ENCODE measurements at places on chromosomes 11 and 22. TPM values are rescaled to one million over a fixed set of nuclear protein-coding genes. Genes with fewer than 3 reads are reported as not detected.

Gene DDT
- total RNA-seq: 81.8 TPM

Gene MOGAT2
- total RNA-seq: not detected

Gene BLID
- total RNA-seq: 15.5 TPM

Gene TBX1
- 1.9 TPM for total RNA-seq

Gene KDM2A
- 68.8 TPM for total RNA-seq

Gene AAMDC
- total RNA-seq: 42.4 TPM

Gene MISFA
- 0.65 TPM for total RNA-seq

Gene BBOX1
- not detected for total RNA-seq

Gene SCN2B
- total RNA-seq: not detected

Gene TESMIN
- 2.1 TPM for total RNA-seq

Gene KDM4D
- total RNA-seq: 1.1 TPM

Gene PAAF1
- 8.9 TPM for total RNA-seq

Gene PDGFD
- 12.2 TPM for total RNA-seq

Gene FIBIN
- total RNA-seq: not detected

Gene MUC2
- not detected for total RNA-seq

Gene PNPLA3
- total RNA-seq: 6.4 TPM

Gene PAX6
- total RNA-seq: 0.40 TPM

Gene OR2D2
- total RNA-seq: 0.66 TPM

Gene FJX1
- 28.1 TPM for total RNA-seq

Gene BTBD18
- total RNA-seq: not detected

Gene MMP1
- 2,491 TPM for total RNA-seq

Gene MALAT1
- 10,964 TPM for total RNA-seq

Gene RIC8A
- total RNA-seq: 86.4 TPM

Gene RIMBP3B
- total RNA-seq: not detected

Gene HBB
- not detected for total RNA-seq

Gene RANBP1
- 358 TPM for total RNA-seq

Gene PGR
- total RNA-seq: under 0.01 TPM

Gene P2RY6
- total RNA-seq: 0.14 TPM

Gene SLC17A6
- total RNA-seq: not detected

Gene PLAAT4
- 1.7 TPM for total RNA-seq

Gene MCM5
- total RNA-seq: 89.7 TPM

Gene TRPC6
- not detected for total RNA-seq

Gene FGF4
- not detected for total RNA-seq

Gene TMPRSS6
- total RNA-seq: not detected

Gene SCGB2A2
- not detected for total RNA-seq

Gene GLYATL1
- not detected for total RNA-seq

Gene C2CD2L
- 5.5 TPM for total RNA-seq

Gene AIFM3
- total RNA-seq: not detected

Gene SHANK2
- total RNA-seq: not detected

Gene SELENOH
- total RNA-seq: 86.7 TPM

Gene NXPE2
- total RNA-seq: not detected

Gene FOLR3
- total RNA-seq: not detected

Gene HPX
- 0.53 TPM for total RNA-seq

Gene HPS4
- 37.0 TPM for total RNA-seq

Gene POTEH
- not detected for total RNA-seq

Gene E2F8
- total RNA-seq: 12.8 TPM

Gene WNT11
- total RNA-seq: not detected

Gene CSNK2A3
- 4.1 TPM for total RNA-seq

Gene EFCAB6
- total RNA-seq: 0.27 TPM

Gene TRIM34
- 8.0 TPM for total RNA-seq

Gene F2
- total RNA-seq: not detected

Gene RPS6KB2
- 47.4 TPM for total RNA-seq

Gene SLC1A2
- not detected for total RNA-seq

Gene HEPN1
- not detected for total RNA-seq

Gene NAALADL1
- total RNA-seq: 4.4 TPM

Gene EIF3D
- 437 TPM for total RNA-seq
